ENCODE measurements at places on chromosomes 3 and 15.

DNA sequence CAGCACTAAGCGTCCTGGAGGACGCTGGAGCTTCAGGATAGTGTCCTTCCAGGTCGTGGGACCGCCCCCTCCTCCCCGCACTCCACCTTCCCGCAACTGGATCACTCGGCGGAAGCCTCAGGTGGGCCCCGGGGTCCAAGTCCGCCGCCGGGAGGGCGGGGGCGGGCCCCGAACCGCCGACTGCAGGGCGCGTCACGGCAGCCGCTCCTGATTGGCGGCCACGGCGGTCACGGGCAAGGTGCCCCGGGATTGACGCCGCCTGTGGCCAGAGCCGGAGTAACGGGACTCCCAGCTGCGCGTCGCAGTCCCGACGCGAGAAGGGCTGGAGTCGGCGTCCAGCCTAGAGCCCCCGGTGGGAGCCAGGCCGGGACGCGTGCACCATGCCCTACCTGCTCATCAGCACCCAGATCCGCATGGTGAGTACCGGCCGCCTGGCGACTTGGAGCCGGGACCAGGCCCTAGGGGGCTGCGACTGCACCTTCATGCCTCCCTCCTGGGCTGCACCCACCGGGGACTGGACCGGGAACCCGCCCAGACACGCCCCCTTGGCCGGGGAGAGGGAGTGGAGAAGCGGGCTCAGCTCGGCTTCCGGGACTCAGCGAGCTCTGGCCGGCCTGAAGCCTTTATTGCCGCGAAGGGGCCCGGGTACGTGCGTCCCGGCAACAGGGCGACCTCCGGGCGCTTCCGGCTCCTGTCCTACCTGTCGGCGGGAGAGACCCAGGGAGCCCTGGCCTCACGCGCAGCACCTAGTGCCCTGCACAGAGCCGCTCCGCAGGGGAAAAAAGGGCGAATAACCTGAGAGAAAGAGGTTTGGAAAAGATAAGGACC, at the start of gene GCHFR:
Gene GCHFR (plus strand): TSS at position 268 of the 828 bp plus-strand sequence. CDS start 113 bp downstream, at position 381.
- DNase-seq: peak; percentile 49

DNA sequence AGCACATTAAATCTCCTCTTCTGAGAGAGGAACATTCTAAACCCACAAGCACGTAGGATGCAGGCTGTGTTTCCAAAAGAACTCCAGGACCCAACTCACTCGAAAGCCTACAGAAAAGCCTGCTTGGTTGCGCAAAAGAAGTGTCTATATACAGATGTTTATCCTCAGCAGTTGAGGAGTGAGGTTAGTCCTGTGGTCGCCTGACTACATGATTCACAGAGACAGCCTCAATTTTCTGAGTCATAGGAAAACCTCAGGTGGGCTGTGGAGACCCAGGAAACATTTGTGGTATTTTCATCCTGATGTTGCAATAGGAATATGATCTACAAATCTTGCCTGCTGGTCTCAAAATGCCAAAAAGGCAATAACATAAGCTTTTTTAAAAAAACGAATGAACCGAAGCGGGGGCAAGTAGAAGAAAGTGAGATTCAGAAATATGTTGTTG, 183.8 kb upstream of the THRB start:
- DNase-seq: no peak

- DNase-seq: no peak
Observed at GRCh38 chr3:55480911-55481743, 6.0 kb downstream of the WNT5A start.

- no peak for DNase-seq
Observed at GRCh38 chr15:34049112-34049511, 10.1 kb upstream of the AVEN start.

DNA sequence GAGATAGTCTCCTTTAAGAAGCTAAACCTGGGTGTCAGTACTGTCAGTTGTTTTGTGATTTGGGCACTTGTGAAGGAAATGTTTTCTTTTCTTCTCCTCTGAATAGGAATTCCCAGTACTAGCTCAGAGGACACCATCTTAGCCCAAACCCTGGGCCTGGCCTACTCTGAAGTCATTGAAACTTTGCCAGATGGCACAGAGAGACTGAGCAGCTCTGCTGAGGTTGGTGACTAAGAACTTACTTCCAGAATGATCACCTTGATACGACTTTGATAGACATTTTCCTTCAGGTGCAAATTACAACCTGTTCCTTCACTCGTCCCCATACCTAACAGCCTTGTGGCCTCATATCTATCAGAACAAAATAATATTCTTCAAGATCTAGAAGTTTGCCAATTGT, 100.2 kb downstream of the LARS2 start:
- DNase-seq: no peak

GRCh38 chr3:21691036-21691435, 60.0 kb downstream of the ZNF385D start:
- no peak for DNase-seq

GRCh38 chr15:32818758-32819447, 101.1 kb downstream of the GREM1 start:
- no peak for DNase-seq

DNA sequence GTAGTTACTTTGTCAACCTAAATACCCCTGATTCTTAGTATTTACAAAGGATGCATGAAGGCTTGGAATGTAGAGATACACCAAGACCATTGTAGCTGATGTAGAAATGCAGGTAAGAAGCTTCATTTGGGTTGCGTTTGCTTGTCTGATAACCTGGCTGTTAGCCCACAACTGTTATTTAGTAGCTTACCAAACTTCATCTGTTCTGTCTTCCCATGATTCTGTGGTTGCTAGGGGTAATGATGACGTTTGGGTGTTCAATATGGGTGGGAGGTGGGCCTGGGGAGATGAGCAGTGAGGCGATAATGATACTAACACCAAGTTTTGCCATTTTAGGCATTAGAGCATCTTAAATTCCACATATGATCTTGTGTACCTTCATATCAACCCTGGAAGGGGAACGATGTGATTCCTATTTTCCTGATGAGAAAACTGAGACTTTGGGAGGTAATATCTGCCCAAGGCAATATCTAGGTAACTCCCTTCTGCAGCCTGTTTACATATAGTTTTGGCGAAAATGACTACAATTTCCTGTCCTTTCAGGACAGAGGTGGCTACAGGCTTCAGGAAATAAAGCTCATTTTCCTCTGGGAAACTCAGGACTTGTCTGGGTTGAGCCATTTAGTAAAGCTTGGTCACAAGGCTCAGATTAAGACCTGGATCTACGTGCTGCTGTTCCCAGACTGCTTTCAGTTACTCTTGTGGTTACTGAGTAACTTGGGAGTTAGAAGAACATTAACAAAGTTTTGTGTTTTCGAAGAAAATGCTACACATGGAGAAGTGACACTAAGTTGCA, 26.8 kb downstream of the FNDC3B start:
- no peak for DNase-seq

GRCh38 chr3:50418850-50419249, 59.5 kb upstream of the TMEM115 start:
- no peak for DNase-seq

DNA sequence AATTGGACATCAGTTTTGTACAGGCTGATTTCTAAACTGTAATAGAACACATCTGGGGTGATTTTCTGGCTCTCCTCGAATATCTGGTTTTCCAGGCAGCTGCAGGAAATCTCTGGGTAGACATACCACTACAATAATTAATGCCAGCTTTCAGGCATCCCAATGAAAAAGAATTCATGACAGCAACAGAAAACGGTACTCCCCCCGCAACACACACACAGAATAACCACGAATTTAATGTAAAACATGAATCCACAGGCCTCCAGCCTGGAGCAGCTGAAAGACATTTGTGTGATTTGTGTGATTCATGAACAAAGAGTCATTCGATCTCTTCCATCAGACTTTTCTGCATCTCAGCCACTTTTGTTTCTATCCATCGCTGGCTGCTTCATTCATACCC, 262.2 kb downstream of the MAGI1 start:
- no peak for DNase-seq

GRCh38 chr15:86644339-86644738, 564.7 kb downstream of the AGBL1 start:
- DNase-seq: no peak

DNA sequence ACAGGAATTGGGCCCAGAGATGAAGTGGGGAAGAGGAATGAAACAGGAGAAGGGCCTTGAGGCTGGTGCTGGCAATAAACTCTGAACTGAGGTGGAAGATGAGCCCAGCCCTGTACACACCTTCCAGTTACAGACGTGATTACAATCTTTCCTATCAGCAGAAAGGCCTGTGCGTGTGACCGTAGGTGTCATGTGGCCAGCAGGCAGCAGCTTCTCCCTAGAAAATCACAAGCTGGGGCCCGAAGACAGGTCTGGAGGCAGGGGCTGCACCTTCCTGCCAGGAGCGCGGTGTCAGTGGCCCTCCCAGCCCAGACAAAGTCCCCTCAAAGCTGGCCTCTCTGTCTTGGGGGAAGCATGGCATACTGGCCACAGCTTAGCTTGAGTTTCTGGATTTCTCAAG, 16.7 kb upstream of the PIGZ start:
- no peak for DNase-seq

GRCh38 chr3:99866261-99866761, 48.6 kb downstream of the CMSS1 start:
- DNase-seq: no peak

DNA sequence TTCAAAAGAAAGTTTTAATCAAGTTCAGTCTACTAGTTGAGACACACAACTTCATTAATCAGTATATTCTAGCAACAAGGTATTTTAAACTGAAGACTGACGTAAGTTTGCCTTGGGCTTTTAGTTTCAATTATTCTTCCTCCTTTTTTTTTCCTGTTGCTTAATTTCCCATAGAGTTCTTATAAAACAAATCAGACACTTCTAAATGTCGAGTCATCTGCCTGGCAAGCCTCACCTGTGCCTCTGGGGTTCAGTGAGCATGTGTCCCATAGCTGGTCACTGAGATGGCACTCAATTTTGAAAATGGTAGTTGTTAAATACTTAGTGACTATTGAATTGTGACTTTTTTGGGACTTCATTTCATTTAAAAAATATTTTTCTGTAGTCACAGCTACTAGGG, 27.4 kb downstream of the NKIRAS1 start:
- no peak for DNase-seq

- DNase-seq: no peak
Observed at GRCh38 chr3:100008081-100008698, 106.1 kb downstream of the FILIP1L start.

DNA sequence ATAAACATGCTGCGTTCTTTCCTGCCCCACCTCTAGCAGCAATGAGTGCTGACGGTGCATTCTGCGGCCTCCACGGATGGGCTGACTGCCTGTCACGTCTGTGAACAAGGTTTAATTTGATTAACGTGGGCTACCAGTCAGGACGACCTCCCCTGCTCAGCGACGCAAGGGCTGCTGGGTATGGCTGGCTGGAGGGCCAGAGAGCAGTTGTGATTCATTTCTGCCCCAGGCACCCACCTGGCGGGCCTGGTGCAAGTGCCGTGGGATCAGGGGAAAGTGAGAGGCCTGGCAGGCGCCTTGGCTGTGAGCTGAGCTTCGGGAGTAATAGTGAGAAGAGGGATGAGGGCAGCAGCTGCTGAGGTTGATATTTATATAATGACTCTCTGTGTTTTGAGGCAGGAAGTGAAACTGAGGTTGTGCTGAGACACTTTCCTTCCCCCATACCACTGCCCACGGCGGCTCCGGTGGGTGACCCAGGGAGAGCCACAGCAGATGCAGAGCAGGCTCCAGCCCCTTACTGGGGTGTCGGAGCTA, 190.4 kb upstream of the BCL6 start:
- DNase-seq: no peak

- DNase-seq: no peak
Observed at GRCh38 chr3:189167027-189167766, 4.6 kb upstream of the TPRG1 start.

GRCh38 chr3:84077479-84077878, 881.3 kb upstream of the CADM2 start:
- DNase-seq: no peak

- no peak for DNase-seq
Observed at GRCh38 chr15:76058714-76059319, 968 bp upstream of the TMEM266 start.

DNA sequence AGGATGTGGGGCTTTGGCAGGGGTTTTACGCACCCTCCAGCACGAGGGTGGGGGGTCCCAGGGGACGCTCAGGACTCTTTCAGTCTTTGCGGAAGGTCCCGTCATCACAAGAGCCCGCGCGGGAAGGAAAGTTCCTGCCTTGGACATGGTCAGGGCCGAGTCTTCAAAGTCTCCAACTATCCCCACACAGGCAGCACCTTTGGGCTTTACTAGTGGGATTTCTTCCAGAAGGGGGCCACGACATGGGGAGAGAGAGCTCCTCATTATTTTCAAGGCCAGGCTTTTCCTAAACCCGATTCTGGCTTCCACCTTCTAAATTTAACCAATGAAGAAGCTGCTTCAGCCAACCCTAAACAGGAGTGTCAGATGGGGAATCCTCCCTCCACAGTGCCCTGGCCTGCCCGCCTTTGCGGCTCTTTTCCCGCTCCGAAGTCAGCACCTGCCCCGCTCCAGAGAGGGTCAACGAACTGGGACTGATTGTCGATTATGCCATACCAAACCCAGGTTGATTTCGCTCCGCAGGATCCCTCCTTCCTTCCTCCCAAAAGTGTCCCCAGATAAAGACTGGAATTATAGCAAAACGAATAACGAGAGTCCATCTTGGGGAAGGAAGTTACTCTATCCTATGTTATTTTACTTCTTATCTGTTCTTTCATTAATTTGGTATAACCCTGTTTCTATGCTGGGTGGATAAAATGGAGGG, 11.0 kb downstream of the SHOX2 start:
- no peak for DNase-seq

GRCh38 chr3:141764986-141765385, 1.8 kb downstream of the GRK7 start:
- no peak for DNase-seq

Data from stimulated activated CD8-positive, alpha-beta memory T cell treated with anti-CD3 and anti-CD28 coated beads, Interleukin-4, amount 100 ng/mL, for 24 hours (primary cell).